ENCODE measurements at places on chromosomes 5 and 9.

- no peak for DNase-seq
Measured at GRCh38 chr5:42875785-42876374, 64.2 kb upstream of the SELENOP start.

GRCh38 chr9:104774831-104775573 lies 11.1 kb downstream of the NIPSNAP3B start:
- no peak for DNase-seq

- DNase-seq = peak; percentile 99
Measured at GRCh38 chr5:56075361-56075760, 80.6 kb upstream of the IL6ST start.

- no peak for DNase-seq
Measured at GRCh38 chr5:9015937-9016270, 530.0 kb downstream of the SEMA5A start.

- DNase-seq = no peak
Measured at GRCh38 chr5:103139264-103139865, 19.3 kb downstream of the PPIP5K2 start.

DNA sequence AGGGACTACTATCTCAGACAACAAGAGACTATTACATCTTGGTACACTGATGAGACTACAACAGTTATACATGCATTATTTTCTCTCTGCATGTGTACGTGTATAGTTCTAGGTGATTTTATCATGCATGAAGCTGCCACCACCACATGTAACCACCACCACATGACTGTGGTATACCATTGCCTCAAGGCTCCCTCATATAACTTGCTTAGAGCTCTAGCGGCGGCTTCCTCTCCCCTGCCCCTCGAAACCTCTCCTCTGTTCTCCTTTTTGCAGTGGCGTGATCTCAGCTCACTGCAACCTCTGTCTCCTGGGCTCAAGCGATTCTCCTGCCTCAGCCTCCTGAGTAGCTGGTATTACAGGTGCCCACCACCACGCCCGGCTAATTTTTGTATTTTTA lies 162.3 kb downstream of the AOPEP start:
- no peak for DNase-seq

- DNase-seq = no peak
Measured at GRCh38 chr9:104895572-104895971, 32.4 kb downstream of the ABCA1 start.

- no peak for DNase-seq
Measured at GRCh38 chr9:124258607-124259157, 933 bp downstream of the NEK6 start.
